ENCODE measurements at places on chromosomes 12 and 14.

DNA sequence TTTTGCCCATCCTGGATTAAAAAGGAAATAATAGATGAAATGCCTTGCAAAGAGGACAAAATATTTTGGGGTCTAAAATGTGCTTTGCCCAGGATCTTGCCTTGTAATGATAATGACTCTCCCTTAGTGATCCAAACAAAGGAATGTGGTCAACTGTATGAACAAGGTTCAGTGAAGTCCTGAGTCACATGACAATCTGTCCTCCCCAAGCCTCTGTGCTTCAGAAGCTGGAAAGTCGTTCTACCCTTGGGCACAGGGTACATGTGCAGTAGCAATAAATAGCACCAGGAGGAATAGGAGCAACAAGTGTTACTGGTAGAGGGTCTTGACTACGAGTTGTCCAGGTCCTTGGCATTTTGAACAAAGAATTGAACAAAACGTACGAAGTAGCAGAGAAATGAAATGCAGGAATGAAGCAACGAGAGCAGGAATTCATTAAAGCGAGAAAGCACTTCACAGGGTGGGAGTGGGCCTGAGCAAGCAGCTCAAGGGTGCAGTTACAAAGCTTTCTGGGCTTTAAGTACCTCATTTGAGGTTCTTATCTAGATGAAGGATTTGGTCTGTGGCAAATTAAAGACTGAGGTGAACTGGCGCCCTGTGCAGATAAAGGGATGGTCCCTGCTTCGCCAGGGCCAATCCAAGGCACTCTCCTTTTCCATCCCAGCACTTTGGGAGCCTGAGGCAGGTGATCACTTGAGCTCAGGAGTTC, 65.8 kb downstream of the RESF1 start:
- no peak for DNase-seq

- DNase-seq = no peak
Measured at GRCh38 chr12:96170328-96170727, 23.8 kb upstream of the ELK3 start.

DNA sequence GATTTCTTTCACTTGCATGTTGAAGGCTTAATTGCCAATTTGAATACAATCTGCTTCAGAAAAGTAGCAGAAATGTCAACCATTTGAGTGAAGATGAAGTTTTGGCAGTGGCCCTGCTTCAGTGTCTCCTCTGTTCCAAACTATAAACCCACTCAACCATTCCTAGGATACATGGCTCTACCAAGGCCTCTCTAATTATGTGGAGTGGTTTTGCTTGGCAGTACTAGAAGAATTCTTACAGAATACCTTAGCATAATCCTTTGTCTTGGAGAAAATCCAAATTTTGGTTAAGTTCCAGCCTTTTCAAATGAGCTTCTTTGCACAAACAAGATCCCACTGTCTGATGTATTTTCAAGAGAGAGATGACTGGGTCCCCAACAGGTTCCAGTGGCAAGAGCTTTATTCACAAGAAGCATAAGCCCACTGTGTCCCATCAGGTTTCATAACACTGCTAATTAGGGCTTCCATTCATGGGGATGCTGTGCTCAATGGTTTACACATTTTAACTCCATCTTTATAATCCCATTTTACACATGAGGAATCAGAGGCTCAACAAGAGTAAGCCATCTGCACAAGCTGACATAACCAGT, 234.5 kb downstream of the IPO8 start:
- no peak for DNase-seq

DNA sequence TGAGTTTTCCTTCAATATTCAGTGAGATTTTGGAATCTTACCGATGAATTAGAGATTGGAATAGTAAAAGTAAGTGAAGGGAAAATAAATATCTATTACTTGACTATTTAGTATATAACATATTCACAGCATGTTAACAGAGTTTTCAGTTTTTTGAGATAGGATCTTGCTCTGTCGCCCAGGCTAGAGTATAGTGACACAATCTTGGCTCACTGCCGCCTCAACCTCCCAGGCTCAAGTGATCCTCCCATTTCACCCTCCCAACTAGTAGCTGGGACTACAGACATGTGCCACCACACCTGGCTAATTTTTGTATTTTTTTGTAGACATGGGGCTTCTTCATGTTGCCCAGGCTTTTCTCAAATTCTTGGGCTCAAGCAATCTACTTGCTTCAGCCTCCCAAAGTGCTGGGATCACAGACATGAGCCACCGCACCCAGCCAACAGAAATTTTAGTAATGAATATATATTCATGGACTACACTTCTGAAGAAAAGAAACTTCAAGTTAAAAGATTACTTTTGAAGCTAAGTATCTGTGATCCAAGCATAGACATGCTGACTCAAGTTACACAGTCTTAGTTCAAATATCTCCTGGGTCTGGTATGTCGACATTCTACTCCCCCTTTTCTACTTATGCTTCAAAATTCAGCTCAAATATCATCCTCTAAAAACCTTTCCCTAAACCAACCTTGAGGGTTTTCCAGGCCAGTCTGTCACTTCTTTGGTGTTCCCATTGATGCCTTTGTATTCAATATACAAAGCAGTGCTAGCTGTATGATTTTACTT, 13.8 kb downstream of the UBE2N start:
- DNase-seq = no peak

GRCh38 chr14:91173221-91173670, 59.4 kb downstream of the DGLUCY start:
- DNase-seq = peak; percentile 79

- DNase-seq = no peak
Measured at GRCh38 chr12:118526255-118527095, 150.1 kb downstream of the SUDS3 start.

- no peak for DNase-seq
Measured at GRCh38 chr14:104553166-104554087, 26.1 kb upstream of the C14orf180 start.

DNA sequence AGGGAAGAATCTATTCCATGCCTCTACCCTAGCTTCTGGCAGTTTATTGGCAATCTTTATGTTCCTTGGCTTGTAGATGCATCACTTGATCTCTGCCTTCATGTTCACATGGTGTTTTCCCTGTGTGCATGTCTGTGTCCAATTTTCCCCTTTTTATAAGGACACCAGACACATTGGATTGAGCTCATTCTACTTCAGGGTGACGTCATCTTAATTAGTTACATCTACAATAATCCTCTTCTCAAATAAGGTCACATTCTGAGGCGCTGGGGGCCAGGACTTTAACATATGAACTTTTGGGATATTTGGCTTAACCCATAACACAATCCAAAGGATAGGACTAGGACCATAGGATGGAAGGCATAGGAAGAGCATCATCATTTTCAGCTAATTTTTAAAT, 101.4 kb downstream of the KCNMB4 start:
- DNase-seq = no peak

DNA sequence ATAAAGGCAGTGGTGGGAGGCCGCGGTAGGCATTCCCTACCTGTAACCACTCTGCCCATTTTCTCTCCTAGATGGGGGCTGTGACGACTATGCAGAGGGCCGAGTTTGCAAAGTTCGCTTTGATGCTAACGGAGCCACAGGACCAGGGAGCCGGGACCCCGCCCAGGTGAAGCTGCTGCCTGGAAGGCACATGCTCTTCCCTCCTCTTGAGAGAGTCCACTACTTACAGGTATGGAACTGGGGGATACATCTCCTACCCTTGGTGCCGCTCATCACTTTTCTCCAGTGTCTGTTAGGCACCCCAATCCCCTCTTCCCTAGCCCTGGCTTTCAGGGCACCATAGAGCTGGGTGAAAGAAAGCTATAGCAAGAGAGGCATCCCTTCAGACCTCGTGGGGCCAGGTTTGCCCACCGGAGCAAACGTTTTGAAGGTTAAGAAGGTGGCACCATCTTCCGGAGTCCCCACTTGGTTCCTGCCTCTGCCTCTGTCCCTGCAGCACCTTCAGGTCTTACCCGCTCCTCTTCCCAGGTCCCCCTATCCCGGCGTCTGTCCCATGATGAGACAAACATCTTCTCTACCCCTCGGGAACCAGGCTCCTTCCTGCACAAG, 2.0 kb upstream of the P3H3 start:
- no peak for DNase-seq

GRCh38 chr12:124906606-124907261, 7.7 kb downstream of the UBC start:
- DNase-seq = peak; percentile 78

- DNase-seq = no peak
Measured at GRCh38 chr12:5295996-5296395, 135.9 kb upstream of the NTF3 start.

DNA sequence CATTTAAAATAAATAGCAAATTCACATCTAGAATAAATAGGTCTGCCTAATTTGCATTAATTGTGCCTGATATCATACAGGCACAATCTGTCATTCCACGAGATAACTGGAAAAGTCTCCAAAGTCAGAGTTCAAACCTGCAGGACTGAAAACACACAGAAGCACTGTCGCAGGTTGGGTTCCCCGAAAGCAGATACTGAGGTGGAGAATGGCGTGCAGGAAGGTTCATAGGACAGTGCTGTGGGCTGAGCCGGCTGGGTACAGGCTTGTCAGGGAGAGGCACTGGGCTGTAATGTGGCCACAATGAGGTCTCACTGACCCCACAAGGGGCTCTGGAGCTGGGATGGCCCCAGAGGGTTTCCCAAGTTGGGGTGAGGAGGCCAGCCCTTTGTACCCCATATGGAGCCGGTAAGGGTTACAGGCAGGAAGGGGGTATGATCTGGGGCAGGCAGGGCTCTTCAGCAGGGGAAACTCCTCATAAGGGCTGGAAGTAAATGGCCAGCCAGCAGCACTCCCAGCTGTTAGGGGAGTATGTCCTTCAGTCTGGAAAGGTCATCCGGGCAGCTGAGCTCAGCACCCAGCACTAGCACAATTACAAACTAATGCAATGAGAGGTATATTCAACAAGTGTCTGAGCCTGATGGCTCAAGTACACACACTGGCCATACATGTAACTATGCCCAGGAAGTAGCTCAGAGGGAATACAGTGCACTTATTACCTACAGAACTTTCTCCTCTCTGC, 68.5 kb downstream of the NT5DC3 start:
- no peak for DNase-seq

DNA sequence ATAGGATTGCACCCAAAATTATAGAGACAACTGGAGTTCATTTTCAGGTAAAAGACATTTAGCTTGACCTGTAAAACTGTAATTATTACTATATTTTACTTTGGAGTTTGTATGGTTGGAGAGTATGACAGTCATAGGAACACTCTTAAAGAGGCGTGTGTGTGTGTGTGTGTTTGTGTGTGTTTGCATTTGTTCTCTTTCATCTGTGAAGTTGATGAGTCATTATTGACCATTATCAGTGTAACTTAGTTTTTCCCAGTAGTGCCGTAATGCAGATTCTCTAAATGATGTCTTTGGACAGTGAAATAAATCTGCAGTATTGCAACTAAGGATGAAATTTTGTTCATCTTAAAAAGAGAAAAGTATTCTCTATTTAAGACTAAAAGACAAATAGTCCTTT, 13.0 kb downstream of the WASHC4 start:
- no peak for DNase-seq

- DNase-seq = no peak
Measured at GRCh38 chr12:131076296-131076695, 122.6 kb downstream of the ADGRD1 start.

GRCh38 chr12:116635487-116635886, 76.3 kb downstream of the MAP1LC3B2 start:
- no peak for DNase-seq
